ENCODE measurements at places on chromosomes 16 and 17.

DNA sequence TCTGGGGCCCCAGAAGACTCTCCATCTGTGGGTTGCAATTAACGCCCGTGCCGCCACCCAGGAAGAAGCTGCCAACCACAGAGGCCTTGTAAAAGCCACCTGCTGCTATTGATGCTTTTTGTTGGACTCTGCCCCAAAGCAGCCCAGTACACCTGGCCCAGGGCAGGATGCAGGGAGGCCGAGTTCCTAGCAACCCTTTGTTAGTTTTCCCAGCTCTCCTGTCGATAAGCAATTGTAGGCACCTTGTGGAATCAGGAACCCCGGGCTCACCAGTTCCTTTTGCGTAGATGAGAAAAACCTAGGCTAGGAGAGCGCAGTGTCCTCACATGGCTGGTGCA is 103.3 kb downstream of the ABCC6 start:
- no peak for DNase-seq

DNA sequence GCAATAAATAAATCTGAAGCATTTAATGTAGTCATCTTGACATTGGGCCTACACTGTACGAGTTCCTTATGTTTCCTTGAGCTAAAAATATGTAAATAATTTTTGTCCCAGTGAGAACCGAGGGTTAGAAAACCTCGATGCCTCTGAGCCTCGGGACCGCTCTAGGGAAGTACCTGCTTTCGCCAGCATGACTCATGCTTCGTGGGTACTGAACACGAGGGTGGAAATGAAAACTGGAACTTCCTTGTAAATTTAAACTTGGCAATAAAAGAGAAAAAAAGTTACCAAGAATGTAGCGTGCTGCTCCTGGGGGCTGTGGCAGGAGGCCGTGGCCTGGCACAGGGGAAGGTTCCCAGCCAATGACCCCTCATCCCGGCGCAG is 74.1 kb downstream of the SOCS1 start:
- DNase-seq: no peak

GRCh38 chr16:19854543-19854876 is 30.1 kb downstream of the GPRC5B start:
- no peak for DNase-seq

DNA sequence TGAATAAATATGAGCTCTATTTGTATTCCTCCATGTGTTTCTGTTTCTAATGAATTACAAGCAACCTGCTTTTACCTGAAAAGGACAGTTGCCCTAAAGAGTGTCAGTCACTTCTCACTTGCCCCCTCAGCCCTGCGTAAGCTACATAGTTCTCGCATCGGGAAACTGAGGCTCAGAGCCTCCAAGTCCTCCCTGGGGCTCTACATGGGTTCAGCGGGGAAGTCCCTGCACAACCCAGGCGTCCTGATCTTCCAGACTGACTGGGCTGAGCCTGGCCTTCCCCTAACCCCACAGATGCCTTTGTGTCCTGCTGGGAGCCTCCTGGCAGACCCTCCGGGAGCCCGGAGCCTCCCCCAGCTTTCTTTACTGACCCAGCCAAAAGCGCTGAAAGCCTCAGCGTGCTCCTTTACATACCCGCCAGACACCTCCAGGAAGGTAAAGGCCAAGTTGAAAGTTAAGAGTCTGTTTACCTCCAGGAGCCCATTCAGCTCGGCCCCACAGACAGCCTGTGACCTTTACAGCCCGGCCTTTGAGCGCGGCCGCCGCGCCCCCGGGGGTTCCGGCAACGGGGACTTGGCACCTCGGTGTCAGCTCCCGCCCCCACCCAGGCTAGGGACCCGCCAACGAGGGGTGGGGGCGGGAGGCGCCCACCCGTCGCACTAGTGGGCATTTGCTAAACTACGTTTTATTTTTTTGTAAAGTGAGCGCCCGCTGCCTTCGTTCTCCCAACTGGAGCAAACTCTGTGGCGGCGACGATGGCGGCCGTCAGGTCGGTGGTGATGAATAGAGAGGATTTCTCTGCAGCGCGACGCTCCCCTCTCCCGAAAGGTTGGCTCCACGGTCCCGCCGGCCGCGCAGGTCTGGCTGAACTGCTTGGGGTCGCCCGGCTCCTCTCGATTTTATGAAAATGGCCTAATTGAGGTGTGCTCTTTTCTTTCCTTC is 4.4 kb upstream of the HOXB13 start:
- no peak for DNase-seq

- DNase-seq: no peak
These were observed 3.0 kb downstream of the PFN1 start for GRCh38 chr17:4945176-4945943.

- DNase-seq: no peak
These were observed 25.7 kb downstream of the ST6GALNAC1 start for GRCh38 chr17:76617838-76618237.

GRCh38 chr17:28369684-28370034 is 448 bp downstream of the VTN start:
- DNase-seq: no peak

DNA sequence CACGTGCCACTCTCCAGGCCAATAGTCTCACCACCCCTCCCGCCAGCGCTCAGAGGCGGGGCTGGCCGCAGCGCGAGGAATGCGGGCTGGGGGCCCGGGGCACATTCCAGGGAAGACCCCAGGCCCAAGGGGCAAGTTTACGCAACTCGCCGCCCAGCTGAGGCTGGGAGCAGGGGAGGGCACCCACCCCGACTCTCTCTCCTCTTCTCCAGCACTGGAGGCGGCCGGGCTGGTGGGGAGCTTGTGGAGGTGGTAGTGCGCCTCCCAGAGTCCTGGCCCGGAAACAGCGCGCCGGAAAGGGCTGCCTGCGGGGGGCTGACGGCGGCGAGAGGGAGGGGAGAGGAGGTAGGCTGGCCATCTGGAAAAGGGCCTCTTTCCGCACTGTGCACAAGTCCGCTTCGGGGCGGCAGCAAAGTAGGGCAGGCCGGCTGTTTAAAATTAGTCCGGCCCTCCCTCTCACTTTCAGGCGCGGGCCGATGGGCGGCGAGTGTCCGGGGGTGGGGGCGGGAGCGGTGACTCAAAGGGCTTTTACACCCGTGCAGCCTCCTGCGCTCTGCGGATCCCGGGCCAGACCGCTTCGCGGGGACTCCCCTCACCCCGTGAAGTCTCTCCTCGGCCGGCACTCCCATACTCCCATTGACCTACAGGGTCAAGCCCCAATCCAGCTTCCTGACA is 1.1 kb downstream of the FHOD1 start:
- DNase-seq: peak; percentile 63

- no peak for DNase-seq
These were observed 18.1 kb upstream of the MTSS2 start for GRCh38 chr16:70703835-70704381.

DNA sequence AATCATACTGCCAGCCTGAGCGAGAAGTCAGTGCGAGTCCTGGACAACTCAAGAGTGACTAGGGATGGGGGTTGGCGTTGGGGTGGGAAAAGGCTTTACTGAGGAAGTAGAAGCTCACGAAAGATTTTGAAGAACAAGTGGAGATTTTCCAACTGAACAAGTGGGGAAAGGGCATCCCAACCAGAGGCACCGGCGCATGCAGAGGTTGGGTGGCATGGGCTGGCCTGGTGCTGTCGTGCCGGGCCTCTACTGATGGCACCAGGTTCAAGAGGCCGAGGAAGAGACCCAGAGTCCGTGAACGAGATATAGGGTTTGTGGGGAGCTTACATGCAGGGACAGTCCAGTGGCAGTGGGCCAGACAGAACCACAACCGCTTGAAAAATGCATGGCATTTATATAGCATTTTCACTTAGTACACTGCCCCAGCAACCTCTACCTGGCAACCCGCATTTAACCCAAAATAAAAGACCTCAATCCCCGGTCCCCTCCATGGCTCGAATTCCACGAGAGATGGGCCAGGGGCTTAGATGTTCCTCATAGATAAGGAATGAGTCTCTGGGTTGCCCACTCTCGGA is 7.7 kb upstream of the ITGA3 start:
- no peak for DNase-seq

DNA sequence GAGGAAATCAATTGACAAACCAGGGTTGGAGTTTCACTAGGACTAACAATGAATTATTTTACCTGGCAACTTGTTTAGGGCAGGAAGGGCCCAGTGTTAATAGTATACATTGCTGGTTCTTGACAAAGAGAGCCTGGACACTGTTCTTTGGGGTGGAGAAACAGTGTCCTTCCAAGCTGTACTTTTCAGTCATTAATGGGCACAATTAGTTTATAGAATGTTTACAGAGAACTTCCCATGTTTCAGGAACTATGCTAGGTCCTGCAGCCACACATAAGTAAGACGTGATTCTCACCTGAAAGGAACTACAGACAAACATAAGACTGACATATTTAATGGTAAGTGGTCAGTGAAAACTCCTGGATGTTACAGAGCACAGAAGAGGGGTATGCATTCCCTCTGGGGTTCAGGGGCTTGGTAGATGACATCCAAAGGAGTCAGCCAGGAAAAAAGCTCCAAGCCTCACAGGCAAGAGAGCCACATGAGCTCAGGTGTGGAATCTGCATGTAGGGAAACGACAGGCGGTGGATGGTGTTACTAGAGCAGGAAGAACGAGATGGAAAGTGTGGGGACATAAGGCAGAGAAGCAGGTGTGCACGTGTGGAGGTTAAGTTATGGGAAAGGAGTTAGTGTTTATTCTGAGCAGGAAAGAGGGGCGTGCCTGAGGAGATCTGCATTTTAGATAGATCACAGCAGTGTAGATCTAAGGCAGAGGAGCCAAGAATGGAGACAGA is 3.8 kb upstream of the DYNLL2 start:
- no peak for DNase-seq

DNA sequence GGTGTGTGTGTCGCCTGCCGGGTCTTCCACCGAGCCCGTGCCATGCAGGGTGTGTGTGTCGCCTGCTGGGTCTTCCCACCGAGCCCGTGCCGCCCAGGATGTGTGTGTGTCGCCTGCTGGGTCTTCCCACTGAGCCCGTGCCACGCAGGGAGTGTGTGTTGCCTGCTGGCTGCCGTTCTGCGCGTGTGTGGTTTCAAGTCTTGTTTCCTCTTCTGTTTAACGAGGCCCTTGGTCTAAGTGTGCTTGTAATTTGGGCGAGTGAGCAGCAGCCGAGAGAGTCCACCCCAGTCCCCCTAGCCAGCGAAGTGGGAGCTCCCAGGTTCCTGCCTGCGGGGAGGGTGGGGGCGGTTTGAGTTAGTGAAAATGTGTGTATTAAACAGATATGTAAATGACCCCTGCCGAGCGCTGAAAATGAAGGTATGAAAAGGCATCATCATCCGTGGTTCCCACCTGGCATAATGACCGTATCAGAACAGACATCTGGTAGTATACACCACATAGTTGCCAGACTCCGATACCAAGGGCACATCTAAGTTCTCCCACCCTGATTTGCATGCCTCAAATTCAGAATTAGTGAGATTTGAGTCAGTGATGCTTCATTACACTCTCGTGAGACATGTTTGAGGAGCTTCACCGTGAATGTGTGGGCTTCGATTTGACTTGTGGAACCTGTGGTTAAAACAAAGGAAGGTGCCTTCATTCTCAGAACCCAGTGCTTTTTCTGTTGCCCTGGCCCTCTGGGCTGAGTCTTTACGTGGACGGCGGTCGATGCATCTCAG is 114.5 kb upstream of the CHMP6 start:
- no peak for DNase-seq

DNA sequence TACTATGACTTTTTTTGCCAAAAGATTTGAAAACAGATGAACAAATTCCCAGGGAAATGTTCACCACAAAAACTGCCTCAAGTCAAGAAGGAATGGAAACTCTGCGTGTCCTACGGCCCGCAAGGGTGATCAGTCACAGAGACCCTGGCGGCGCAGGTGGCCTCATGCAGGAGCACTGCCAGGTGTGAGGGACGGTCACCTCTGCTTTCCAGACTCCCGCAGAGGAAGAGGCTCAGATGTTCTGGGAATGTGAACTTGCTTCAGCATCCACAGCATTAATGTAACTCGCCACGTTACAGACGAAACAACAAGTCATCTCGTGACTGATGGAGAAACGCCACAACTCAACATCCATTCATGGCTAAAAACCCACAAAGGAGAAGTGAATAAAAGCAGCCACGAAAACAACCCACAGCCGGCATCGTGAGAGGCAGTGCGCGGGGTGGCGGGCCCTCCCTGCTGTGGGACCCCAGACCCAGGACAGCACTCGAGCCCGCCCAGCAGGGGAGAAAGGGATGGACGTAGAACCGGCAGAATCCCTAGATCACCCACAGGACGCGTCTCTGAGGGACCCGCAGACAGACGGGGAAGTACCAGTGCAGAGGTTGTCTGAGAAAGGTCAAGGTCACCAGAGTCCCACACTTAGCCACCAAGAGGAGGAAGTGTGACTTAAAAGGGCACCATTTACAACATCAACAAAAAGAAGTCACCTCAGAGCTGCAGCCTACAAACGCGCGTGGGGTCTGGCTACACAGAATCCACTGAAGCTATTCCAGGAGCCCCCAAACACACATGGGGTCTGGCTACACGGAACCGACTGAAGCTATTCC is 76.9 kb upstream of the GNG13 start:
- DNase-seq: no peak

GRCh38 chr16:1825381-1825863 is 1.2 kb downstream of the HAGH start:
- DNase-seq: no peak

DNA sequence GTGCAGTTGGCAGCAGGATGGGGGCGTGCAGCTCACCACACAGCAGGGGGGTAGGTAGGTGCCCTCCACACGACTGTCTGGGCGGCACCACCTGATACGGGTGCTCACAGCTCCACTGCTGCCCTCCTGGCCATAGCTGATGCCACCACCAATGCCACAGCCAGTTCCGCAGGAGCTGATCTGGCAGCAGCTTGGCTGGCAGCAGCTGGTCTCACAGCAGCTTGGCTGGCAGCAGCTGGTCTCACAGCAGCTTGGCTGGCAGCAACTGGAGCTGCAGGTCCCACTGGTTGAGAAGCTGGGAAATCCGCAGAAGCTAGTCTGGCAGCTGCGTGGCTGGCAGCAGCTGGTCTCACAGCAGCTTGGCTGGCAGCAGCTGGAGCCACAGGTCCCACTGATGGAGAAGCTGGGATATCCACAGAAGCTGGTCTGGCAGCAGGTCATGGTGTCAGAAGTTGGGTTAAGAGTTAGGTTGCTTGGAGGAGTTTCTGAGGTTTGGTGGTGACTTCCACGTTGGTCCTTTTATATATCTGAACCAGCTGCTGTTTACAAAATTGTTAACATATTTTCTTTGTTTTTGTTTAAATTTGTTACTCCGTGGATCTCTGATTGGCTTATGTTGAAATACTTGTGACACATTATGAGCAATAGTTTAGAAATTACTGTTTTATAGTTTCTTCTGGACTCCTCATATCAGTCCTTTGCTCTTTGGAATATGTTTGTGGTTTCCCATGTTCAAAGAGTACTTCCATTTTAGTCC is at the start of gene KRTAP1-5:
KRTAP1-5 (minus strand) TSS at position 494 of the 757 bp plus-strand sequence; CDS start at position 441, 53 bp downstream.
- DNase-seq: no peak

DNA sequence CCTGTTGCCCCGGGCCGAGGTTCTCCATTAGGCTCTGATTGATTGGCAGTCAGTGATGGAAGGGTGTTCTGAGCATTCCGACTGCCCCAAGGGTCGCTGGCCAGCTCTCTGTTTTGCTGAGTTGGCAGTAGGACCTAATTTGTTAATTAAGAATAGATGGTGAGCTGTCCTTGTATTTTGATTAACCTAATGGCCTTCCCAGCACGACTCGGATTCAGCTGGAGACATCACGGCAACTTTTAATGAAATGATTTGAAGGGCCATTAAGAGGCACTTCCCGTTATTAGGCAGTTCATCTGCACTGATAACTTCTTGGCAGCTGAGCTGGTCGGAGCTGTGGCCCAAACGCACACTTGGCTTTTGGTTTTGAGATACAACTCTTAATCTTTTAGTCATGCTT is 74.2 kb downstream of the HAPSTR1 start:
- no peak for DNase-seq
